ENCODE measurements at places on chromosomes 4 and X.

DNA sequence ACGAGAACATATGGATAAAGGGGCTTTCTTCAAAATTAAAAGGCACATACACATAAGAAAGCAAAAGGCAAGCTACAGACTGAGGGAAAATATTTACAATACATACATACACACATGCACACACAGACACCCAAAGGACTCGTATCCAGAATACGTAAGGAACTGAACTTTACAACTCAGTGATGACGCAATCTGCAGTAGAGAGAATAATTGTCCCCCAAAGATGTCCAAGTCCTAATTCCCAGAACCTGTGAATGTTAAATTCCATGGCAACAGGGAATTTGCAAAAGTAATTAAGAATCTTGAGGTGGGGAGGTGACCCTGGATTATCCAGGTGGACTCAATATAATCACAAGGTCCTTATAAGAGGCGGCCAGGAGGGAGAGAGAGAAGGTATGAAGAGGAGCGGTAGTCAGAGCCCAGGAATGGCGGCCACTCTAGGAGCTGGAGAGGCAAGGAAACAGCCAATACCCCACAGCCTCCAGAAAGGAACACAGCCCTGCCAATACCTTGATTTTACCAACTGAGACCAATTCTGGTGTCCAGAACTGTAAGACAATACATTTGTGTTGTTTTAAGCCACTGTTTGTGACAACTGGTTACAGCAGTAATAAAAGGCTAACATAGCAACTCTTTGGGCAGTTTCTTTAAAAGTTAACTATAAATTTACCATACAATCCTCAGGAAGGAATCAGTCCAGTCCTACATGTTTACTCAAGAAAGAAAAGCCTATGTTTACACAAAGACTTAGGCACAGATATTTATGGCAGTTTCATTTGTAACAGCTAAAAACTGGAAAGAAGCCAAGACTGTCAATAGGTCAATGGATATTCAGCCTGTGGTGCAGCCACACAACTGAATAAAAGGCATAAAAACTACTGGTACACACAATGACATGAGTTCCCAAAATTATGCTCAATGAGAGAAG lies 27.3 kb upstream of the STS start:
- no peak for DNase-seq

GRCh38 chr4:2101346-2102044 lies 42.4 kb downstream of the NAT8L start:
- no peak for DNase-seq

DNA sequence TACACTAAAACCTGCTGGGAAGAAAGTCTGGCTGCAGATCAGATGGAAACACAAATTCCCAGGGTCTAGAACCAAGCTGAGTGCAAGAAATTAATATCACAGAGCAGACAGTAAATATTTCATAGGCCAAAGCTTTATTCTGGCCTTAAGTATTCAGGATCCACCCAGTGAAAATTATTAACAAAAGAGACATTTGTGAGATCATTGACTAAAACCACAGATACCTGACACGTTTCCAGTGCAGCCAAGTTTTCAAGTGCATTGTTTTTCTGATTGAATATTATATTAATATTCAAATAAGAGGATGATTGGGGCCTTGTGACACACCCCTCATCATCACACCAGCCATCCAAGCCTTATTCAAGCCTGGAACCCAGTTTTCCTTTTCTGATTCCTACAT lies 10.3 kb downstream of the ELOVL6 start:
- DNase-seq: no peak

GRCh38 chr4:122479935-122480416 lies 23.5 kb upstream of the IL2 start:
- DNase-seq: no peak

DNA sequence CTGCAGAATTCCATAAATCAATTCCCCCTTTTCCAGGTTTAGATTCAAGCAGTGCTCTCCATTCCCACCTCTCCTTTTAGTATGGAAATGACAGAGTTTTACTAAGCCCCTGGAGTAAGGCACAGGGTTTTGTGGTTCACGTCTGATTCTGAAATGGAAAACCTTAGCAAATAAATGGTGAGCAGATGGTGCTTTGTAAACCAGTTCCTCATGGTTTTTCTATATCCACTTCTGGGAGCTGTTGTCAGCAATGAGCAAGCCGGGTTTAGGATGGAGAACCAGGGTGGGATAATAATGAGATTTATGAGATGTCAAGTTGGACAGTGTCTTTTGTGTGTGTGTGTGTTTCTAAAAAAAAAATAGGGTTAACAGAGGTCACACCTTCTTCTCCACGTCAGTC lies 113.8 kb upstream of the RBPJ start:
- no peak for DNase-seq

GRCh38 chr4:38856524-38857337 lies at the start of gene TLR6:
TSS of gene TLR6 (minus strand) at chr4:38856817. CDS start at chr4:38829473, 27,344 bp downstream.
- peak; percentile 19 for DNase-seq

- DNase-seq: no peak
These were observed 22.9 kb upstream of the STPG2 start for GRCh38 chr4:98166025-98166730.

DNA sequence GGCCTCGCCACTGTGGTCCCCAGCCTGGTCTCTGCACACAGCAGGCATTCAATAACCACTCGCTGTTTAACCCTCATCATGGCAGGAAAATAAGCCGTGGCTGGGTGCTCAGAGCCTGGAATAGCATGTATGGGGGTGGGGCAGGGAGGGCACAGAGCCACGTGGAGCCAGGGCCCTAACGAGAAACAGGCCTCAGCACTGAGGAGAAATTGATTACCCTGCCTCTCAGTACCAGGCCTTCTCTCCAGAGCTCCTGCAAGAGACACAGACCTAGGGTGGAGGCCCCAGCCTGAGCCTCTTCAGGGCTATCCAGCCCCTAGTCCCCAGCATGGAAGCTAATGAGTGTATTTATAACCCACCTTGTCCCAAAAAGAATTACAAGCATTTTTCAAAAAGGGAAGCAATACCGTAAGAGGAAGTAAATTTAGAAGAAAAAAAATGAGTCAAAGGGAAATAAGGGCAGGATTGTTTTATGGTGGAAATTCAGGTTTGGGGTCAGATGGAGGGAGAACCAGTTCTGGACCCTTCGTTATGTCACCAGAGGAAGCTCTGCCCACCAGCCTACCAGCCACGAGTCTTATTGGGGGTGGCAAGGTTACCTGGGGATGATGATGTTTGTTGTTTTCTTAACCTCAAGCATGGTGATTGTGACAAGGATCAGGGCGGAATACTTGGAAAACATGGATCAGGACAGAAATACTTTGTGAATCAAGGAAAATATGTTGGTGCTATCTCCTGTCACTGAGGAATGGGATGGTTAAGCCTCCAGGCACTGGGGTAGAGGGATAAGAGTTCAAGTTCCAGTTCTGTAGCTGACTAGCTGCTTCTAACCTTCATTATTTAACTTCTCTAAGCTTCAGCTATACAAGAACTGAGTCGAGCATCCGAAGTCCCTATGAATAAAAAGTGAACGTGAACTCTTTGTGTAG lies 101.9 kb upstream of the RBPJ start:
- DNase-seq: no peak

- no peak for DNase-seq
These were observed 82.3 kb downstream of the NEK1 start for GRCh38 chr4:169530048-169530447.

- no peak for DNase-seq
These were observed 860.9 kb upstream of the LCORL start for GRCh38 chr4:18882468-18882867.

- DNase-seq: no peak
These were observed 23.7 kb downstream of the ELF4 start for GRCh38 chrX:130086447-130087206.

DNA sequence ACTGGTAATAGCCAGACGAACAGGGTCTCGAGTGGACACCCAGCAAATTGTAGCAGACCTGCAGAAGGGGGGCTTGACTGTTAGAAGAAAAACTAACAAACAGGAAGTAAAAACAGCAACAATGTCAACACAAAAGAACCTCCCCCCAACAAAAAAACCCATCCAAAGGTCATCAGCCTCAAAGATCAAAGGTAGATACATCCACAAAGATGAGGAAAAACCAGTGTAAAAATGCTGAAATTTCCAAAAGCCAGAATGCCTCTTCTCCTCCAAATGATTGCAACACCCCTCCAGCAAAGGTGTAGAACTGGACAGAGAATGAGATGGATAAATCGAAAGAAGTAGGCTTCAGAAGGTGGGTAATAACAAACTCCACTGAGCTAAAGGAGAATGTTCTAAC lies 313.0 kb upstream of the TEX13C start:
- no peak for DNase-seq

DNA sequence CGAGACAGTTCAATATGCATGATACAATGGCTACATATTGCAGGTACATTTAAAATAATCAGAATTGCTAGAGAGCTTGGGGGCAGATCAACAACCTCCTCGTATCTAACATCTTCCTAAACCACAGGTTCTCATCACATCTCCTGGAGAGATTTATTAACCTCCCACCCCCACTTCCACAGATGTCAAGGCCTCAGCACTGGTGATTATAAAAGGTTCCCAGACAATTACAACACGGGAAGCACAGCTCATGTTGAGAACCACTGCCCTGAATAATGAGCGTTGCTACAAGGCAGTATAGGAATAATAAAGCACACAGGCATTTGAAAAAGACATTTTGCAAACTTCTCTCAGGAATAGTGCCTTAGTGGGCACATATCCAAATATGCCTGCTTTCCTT lies 42.8 kb downstream of the ELOVL6 start:
- no peak for DNase-seq

GRCh38 chr4:128384765-128385598 lies 97.4 kb upstream of the PGRMC2 start:
- DNase-seq: no peak

DNA sequence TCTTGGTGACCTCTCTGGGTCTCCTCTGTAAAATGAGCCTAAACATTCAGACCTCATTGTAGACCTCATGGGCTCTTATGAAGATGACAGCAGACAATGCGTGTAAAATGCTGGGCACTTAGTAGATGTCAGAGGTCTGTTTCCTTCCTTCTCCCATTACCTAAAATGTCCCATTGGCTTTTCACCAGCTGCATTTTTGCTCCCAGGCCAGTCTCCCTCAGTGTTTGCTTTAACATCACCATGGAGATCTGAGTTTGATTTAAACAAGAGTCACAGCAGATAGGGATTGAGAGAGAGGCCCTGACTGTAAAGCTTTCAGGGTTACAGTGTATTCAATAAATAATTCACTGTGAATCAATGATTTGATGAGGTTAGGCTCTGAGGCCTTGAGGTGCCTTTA lies 24.3 kb downstream of the PSAPL1 start:
- no peak for DNase-seq

GRCh38 chrX:150012647-150013381 lies 74.5 kb upstream of the EOLA2 start:
- DNase-seq: no peak

- no peak for DNase-seq
These were observed 905.4 kb upstream of the NDST4 start for GRCh38 chr4:116018831-116019230.

DNA sequence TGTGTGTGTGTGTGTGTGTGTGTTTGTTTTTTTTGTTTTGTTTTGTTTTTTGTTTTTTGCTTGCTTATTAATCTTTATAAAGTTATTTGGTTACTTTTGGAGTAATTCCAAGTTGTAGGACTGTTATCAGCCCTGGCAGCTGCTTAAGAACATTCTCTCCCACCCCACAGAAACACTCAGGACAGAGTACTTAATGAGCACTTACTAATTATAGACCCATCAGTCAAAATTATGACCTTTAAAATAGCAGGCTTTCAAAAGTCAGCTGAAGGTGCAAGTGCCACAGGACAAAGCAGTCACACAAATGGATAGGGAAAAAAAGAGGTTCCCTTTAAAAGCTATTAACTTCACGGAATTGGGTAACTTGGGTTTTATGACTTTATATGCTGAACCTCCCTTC lies 69.0 kb downstream of the BEND2 start:
- no peak for DNase-seq

DNA sequence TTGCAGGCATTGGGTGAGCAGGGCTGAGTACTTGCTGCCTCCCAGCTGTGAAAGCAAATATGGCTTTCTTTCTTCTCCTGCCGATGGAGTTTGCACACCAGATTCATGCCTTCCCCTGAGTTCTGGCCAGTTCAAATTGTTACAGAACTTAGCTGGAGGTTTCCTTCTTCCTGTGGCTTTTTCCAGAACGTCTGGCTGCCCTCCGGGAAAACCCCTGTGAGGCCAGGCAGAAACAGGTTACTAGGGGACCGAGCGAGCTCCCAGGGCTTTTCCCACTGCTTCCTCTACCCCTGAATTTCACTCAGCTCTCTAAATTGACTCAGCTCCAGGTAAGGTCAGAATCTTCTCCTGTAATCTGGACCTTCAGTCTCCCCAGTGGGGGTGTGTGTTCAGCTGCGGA lies 482.4 kb downstream of the C4orf33 start:
- no peak for DNase-seq

- DNase-seq: no peak
These were observed 69.4 kb downstream of the HMGB2 start for GRCh38 chr4:173264684-173265185.

GRCh38 chrX:118392716-118393115 lies 46.8 kb downstream of the WDR44 start:
- DNase-seq: no peak

GRCh38 chr4:43047058-43047457 lies 154.5 kb downstream of the GRXCR1 start:
- DNase-seq: no peak

DNA sequence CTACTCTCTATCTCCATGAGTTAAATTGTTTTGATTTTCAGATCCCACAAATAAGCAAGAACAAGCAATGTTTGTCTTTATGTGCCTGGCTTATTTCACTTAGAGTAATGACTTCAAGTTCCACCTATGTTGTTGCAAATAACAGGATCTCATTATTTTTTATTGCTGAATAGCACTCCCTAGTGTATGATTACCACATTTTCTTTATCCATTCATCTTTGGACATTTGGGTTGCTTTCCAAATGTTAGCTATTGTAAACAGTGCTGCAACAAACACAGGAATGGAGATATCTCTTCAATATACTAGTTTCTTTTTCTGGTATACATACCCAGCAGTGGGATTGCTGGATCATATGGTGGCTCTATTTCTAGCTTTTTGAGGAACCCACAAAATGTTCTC lies 136.0 kb downstream of the SLITRK2 start:
- no peak for DNase-seq

GRCh38 chr4:20219521-20219920 lies 32.2 kb upstream of the SLIT2 start:
- no peak for DNase-seq

GRCh38 chr4:1367936-1368289 lies 20.9 kb downstream of the UVSSA start:
- DNase-seq: no peak

DNA sequence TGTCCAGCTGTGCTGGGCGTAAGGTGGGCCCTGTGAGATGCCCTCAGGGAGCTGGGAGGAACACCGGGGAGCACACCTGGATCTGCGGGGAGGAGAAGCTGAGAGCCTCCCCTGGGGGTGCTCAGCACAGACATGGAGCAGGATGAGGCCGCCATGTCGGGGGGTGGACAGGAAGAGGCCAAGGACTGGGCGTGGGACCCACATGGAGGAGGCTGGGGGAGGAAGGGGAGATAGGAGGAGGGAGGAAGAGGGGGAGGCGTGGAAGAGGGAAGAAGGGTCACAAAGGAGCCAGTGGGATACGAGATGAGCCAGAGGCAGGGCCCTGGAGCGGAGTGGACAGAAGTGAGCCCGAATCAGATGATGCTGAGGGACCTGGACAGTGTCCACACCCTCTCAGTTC lies 66.3 kb downstream of the ZFYVE28 start:
- DNase-seq: no peak

- DNase-seq: no peak
These were observed 137.4 kb downstream of the DKK2 start for GRCh38 chr4:106898621-106899230.

Data from stimulated activated CD8-positive, alpha-beta memory T cell treated with anti-CD3 and anti-CD28 coated beads, Interleukin-7, amount 100 ng/mL, for 24 hours (primary cell).